ENCODE measurements at places on chromosomes 3 and 15.

- DNase-seq: no peak
Measured at GRCh38 chr3:10195366-10196089, 30.8 kb downstream of the IRAK2 start.

- no peak for DNase-seq
Measured at GRCh38 chr15:41928100-41928499, 34.2 kb upstream of the SPTBN5 start.

DNA sequence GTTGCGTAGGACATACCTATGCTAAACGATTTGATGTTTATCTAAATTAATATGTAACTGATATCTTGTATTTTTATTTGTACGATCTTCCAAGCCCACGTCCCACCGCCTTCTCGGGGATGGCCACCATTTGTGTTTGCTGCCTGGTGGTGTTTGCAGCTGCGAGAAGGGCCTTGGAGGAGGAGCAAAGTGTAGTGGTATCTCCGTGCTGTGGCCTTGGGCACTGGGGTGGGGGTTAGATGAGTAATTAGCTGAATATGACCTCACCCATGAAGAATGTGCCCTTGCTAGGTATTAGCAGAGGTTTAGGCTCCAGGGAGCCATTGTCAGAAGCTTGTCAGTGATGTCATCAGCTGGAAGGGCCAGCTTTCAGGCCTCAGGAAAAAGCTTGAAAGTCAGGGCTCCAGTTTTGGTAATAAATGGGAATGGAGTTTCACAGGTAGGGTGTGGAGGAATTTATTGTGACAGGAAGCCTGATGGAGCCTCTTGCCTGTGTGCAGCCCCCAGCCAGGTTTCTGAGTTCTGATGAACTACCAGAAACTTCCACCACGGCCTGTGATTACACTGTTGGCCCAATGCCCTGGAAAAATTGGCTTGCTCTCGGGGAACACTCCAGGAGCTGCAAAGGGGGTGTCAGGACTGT lies 41.0 kb downstream of the FLNB start:
- no peak for DNase-seq

DNA sequence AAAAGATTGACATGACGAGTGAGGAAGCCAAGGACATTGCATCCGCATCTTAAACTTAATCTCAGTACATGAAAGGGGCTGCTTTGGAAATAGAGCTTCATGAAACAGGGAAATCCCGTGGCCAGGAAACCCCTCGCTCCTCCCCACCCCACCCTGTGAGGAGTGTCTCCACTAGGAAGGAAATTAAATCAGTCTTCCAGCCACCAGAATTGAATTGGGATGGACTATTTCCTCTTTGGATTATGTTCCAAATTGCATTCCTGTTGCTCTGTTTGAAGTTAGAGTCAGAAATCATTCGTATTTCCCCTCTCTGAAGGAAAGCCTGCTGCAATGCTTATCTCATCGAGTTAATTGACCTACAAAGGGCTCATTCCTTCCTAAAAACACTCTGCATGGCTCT lies 35.8 kb downstream of the CLDN11 start:
- no peak for DNase-seq

GRCh38 chr3:66553441-66554113 lies 52.8 kb upstream of the LRIG1 start:
- DNase-seq: no peak

GRCh38 chr3:89260721-89261120 lies 153.3 kb downstream of the EPHA3 start:
- no peak for DNase-seq

DNA sequence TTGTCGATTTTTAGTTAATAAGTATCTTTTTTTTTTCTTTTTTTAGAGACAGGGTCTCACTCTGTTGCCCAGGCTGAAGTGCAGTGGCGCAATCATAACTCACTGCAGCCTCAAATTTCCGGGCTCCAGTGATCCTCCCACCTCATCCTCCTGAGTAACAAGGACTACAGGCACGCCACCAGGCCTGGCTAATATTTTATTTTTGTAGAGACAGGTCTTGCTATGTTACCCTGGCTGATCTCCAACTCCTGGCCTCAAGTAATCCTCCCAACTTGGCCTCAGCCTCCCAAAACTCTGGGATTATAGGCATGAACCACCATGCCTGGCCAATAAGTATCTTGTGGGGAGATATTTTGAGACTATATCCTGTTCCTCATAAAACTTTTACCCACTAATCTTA lies 29.4 kb upstream of the ARID3B start:
- no peak for DNase-seq

- DNase-seq: no peak
Measured at GRCh38 chr15:60137711-60138396, 133.7 kb downstream of the FOXB1 start.

- DNase-seq: no peak
Measured at GRCh38 chr15:68316061-68316804, 38.7 kb downstream of the FEM1B start.

DNA sequence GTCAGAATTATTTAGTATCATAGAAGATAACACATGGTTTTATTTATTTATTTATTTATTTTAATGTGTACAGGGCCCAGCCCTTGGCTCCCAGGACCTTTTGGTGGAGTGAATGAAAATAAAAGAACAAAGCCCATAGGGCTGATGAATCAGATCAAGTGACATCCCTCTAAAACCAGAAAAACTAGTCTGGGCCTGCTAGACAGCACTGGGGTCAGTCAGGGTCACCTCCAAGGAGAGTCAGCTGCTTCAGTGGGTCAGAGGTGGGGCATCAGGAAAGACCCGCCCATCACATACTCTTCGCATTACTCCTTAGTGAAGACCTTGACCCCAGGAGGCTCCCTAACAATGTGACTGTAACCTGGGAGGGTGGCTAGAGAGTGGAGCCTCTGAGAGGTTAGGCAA lies 12.8 kb downstream of the PPCDC start:
- DNase-seq: no peak

DNA sequence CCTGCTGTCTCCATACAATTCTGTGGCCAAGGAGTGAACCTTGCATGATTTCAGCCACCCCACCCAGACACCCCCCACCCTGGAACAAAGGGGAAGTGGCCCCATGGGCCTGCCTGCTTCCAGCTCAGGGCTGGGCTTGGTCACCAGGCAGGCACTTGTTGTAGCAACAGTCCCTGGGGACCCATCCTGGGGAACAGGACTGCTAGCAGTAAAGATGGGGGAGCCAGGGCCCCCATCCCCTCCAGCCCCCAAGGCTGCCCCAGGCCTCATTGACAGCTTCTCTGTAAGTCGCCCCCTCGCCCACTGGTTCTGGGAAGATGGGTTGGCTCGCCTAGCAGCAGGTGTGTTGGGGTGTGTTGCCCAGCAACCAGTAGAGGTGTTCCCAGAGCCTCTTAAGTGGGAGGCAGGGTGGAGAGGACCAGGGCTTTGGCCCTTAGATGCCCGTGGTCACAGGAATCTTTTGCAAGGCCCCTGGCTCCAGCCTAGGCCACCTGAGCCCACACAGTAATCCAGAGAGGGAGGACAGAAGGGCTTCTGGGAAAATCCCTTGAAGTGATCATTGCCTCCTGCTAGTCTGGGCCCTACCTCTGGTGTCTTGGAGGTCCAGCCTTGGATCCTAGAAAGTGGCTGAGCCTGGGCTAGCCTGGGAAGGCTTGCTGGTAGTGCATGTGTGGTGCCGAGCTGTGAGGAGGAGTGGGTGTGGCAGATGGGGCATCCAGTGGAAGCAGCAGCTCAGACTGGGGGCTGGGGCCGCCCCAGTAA lies 48.9 kb downstream of the CYP11A1 start:
- DNase-seq: peak; percentile 18

GRCh38 chr3:60758831-60759230 lies 492.4 kb downstream of the FHIT start:
- DNase-seq: no peak

DNA sequence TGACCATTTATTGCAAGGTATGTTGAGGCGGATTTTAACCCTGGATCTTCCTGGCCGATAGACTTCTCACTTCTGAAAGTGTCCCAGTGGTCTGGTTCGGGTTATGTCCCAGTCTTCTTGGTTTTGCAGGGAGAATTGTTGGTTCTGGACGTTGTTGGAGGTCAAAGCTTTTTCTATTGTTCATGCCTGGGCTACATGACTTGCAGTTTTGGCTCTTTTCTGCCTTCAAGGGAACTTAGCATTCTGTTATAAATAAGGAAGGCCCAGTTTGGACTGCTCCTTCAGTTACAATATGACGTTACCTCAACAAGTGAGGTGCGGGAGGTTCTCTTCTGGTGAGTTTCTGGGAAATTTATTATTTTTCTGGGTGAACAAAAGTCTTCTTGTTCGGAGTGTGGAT lies 614.3 kb downstream of the DIPK2A start:
- DNase-seq: no peak

DNA sequence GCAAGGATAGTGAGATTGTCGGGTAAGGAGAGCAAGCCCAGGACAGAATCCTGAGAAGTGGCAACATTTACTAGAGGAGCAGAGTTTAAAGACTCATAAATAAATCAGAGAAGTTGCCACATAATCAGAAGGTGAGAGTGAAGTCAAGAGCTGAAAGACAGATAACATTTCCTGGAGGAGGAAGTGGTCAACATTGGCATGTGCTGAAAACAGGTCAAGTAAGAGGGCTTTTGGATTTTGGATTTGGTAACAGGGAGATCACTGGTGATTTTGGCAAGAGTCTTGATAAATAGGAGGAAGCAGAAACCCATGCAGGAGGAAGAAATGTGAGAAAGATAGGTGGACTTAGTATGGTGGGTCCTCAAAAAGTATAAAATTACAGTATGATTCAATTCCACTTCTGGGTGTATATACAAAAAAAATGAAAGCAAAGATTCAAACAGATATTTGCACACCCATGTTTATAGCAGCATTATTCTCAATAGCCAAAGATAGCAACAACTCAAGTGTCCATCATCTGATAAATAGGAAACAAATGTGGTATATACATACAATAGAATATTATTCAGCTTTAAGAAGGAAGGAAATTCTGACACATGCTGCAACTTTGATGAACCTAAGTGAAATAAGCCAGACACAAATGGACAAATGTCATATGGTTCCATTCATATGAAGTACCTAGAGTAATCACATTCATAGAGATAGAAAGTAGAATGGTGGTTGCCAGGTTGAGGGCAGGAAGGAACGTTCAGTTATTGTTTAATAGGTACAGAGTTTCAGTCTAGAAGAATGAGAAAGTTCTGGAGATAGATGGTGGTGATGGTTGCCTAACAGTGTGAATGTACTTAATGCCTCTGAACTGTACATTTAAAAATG lies 27.3 kb upstream of the MBNL1 start:
- no peak for DNase-seq

GRCh38 chr3:186964071-186964470 lies 33.7 kb downstream of the ST6GAL1 start:
- no peak for DNase-seq

DNA sequence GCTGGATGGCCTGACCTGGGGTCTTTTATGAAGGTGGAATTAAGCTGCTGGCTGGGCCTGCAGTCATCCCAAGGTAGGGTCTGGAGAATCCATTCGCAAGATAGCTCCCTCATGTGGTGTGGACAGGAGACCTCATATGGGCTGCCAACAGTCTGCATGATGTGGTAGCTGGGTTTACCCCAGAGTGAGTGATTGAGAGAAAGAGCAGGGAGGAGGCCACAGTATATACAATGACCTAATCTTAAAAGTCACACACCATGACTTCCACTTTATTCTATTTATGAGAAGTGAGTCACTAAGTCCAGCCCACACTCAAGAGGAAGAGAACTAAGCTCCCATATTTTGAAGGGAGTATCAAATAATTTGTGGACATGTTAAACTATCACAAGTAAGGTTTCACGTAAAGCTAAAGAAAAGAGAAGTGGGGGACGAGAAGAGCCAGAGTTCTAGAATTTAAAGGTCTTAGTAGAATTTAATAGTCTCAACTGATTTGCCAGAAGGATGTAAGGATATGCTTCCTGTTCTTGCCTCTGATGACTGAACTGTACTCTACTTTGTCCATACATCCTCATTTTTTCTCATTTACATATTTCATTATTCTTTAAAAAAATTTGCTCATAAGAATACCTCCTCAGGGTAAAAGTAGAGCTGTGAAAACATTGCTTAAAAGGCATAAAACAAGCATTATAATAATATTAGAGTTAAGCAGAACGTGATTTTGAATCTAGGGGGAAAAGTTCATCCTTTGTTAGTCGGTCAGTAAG lies 184.4 kb downstream of the PEX5L start:
- DNase-seq: no peak

DNA sequence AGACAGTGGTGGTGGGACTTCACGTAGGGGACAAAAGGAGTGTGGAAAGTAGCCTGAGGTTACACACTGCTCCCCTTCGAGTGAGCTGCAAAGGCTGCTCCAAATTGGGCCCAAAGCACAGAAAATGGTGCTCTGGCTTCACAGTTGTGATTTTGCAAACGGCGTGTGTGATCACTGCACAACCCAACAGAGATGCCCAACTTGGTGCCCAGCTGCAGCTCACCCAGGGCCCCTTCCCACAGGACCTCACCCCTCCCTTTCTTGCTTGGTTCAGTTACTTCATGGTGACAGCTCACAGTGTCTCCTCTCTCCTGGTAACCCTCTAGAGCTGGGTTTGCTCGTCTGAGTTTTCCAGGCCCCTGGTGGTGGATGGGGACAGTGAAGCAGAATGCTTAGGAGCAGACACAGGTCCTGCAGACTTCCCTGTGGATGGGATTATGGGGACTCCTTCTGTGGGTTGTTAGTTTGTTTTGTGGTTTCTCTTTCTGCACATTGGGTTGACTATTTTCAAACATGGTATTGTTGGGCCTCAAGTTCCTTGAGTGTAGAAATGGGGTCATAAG lies 98.3 kb downstream of the TOP2B start:
- DNase-seq: no peak

GRCh38 chr3:134306320-134306719 lies 55.7 kb upstream of the RYK start:
- no peak for DNase-seq

DNA sequence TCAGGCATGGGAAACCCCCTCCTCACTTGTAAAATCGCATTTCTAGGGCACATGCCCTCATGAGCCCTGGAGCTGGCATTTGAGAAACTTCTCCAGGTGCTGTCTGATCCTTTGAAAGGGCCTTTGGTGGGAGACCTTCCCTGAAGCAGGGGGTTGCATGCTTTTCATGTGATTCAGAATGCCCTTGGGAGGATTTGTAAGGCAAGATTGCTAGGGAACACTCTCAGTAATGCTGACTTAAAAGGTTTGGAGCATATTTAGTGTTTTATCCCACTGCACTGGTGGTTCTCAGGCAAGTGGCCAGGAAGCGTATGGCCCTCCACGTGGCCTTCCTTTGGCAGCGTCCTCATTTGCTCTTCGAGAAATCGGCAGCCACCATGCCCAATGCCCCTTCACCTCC lies 164.1 kb downstream of the ARRDC4 start:
- no peak for DNase-seq

DNA sequence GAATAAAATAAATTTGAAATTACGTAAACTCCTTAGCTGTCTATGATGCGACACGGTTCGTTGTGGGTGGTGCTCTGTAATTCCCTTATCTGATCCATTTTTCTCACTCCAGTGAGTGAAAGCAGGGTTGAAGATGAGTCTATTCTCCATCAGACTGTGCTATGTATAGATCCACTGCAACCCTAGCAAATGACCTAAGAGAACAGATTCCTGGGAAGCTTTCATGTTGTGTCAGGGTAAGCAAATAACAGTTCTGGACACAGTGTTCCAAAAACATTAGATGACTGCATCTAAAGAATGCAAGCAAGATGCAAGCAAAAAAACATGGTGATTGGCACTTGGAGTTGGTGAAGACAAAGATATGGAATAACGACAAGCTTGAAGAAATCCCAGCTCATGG lies 239.3 kb downstream of the SLC9A9 start:
- no peak for DNase-seq

All from NCI-H2107 (cell line).